ENCODE measurements at places on chromosomes 3 and 15. TPM values are rescaled to one million over a fixed set of nuclear protein-coding genes. Genes with fewer than 3 reads are reported as not detected.

- H3K27ac ChIP-seq, result peak overlapping the region; percentile 77
- H3K36me3 ChIP-seq, result no peaks in the 10 kb centered on the region
- peak overlapping the region; percentile 58 for H3K4me3 ChIP-seq
- DNase-seq, result peak; percentile 18
- no peaks in the 10 kb centered on the region for H3K27me3 ChIP-seq
These were observed 76.4 kb downstream of the BBX start for GRCh38 chr3:107598926-107599771.

GRCh38 chr3:189225431-189225830, 53.7 kb downstream of the TPRG1 start:
- DNase-seq, result no peak
- H3K4me3 ChIP-seq, result no peak overlapping the region
- H3K27ac ChIP-seq, result no peak overlapping the region
- H3K27me3 ChIP-seq, result no peaks in the 10 kb centered on the region

- H3K36me3 ChIP-seq, result no peaks in the 10 kb centered on the region
- peaks cover 22% of the 10 kb centered on the region for H3K27me3 ChIP-seq
- H3K27ac ChIP-seq, result peak overlapping the region; percentile 42
- H3K4me1 ChIP-seq, result no peaks in the 10 kb centered on the region
- peak overlapping the region; percentile 71 for H3K4me3 ChIP-seq
These were observed 873 bp downstream of the C3orf70 start for GRCh38 chr3:185151964-185152409.

DNA sequence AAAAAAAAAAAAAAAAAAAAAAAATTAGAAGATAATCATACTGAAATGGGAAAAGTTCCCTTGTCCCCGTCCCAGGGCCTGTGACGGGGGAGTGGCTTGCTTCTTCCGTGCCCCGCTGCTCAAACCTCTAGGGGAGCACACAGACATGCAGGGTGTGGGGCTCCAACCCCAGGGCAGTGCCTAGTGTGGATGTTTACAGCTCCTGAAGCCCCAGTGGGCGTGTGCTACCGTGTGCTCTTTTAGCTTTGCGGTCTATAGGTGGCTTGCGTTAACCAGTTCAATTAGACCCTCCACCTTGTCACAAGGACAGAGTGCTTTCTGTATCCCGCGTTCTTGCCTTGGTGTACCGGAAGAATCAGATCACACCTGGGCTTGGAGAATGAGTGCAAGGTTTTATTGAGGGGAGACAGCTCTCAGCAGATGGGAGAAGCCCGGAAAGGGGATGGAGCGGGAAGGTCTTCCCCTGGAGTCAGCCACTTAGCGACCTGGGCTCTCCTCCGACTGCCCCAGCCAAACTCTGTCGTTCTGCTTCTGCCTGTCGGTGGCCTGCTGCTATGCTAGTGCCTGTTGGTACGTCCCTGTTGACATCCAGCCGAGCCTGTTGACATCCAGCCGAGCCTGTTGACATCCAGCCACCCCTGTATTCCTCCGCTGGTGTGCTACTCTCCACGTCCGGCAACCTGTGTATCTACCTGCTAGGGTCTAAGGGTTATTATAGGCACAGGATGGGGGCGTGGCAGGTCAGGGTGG, 569.8 kb downstream of the VGLL3 start:
- H3K4me1 ChIP-seq, result no peaks in the 10 kb centered on the region
- no peaks in the 10 kb centered on the region for H3K36me3 ChIP-seq
- H3K27me3 ChIP-seq, result no peaks in the 10 kb centered on the region
- no peak overlapping the region for H3K27ac ChIP-seq

DNA sequence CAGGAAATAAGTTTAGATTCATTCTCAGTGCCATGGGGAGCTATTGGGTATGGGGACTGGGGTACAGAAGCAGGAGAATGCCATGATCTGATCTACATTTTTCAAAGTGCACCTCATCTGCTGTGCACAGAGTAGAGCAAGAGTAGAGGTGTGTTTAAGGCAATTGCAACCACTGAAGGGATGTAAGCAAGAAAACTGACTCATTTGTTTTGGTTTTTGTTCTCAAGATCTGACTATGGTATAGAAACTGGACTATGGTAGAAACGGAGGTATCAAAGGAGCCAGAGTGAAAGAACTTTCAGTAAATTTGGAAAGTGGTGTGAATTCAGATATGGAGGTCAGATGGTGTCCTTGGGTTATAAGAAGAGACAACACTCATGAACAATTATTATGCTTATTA, 86.2 kb upstream of the CMSS1 start:
- no peaks in the 10 kb centered on the region for H3K27me3 ChIP-seq
- no peaks in the 10 kb centered on the region for H3K36me3 ChIP-seq
- H3K4me3 ChIP-seq, result no peak overlapping the region
- H3K4me1 ChIP-seq, result no peaks in the 10 kb centered on the region
- DNase-seq, result no peak
- no peak overlapping the region for H3K27ac ChIP-seq

GRCh38 chr15:61828008-61828407, 232.2 kb downstream of the VPS13C start:
- DNase-seq, result no peak
- no peak overlapping the region for H3K4me3 ChIP-seq
- no peaks in the 10 kb centered on the region for H3K27me3 ChIP-seq
- no peaks in the 10 kb centered on the region for H3K4me1 ChIP-seq
- no peaks in the 10 kb centered on the region for H3K36me3 ChIP-seq
- no peak overlapping the region for H3K27ac ChIP-seq

DNA sequence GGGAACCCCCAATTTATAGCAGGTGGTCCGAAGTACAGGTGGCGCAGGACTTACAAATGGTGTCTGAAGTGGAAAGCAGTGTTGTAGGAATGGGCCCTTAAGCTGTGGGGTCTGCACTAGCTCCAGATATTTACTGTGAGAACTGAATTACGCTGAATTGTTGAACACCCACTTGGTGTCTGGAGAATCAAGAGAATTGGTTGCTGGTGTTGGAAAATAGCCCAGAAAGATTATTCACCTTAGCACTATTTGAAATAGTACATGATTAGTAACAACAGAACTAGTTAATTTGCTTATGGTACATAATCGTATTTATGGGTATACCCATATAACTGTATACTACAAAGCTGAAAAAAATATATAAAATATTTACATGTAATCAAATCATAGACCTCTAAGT, 64.8 kb downstream of the ADAM10 start:
- H3K4me1 ChIP-seq, result no peaks in the 10 kb centered on the region
- no peak overlapping the region for H3K27ac ChIP-seq
- no peaks in the 10 kb centered on the region for H3K27me3 ChIP-seq
- no peak for DNase-seq
- H3K36me3 ChIP-seq, result no peaks in the 10 kb centered on the region

- H3K4me1 ChIP-seq, result peaks cover 22% of the 10 kb centered on the region
- DNase-seq, result no peak
- H3K36me3 ChIP-seq, result no peaks in the 10 kb centered on the region
These were observed 25.5 kb downstream of the TMEM40 start for GRCh38 chr3:12733566-12733965.

Gene TMED3
- 3.2 TPM for total RNA-seq

Gene C3orf49
- total RNA-seq, result not detected

Gene SLC38A3
- total RNA-seq, result 1.7 TPM

Gene CHRD
- total RNA-seq, result 5.2 TPM

Gene TMEM212
- not detected for total RNA-seq

Gene NR2F2
- 14.5 TPM for total RNA-seq

Gene LRRN1
- total RNA-seq, result 12.6 TPM

Gene ITPKA
- total RNA-seq, result 0.23 TPM

Gene AGTR1
- total RNA-seq, result 3.1 TPM
